ENCODE measurements at places on chromosomes 3 and 15.
A peak's percentile ranks its signal among the peaks of the same experiment; 100 is the strongest.

DNA sequence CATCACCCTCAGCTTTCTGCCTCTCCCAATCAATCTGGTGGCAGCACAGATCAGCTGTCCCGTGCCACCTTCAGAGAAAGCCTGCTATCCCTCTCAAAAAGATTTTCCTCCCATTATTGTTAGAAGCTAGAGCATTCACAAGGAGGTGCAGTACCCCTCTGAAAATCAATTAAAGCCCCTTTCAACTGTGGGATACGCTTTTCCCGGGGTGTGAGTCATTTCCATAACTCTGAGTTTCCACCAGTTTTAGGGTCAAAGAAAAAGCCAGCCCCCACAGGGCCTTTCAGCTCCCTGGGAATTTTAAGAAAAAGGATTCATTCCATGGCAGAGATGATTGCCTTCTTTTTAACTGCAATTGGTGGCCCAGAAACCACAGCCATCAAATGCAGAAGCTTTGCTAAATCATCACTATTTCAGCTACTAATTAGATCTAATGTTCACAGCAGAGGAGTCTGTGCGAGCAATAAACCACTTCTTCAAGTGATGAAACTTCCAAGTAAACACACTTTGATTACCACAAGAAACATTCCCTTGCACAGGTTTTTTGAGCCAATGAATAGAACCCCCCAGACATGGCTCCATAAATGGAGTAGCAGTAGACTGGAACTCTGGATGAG is 270.0 kb upstream of the TPRG1 start:
- DNase-seq: no peak

DNA sequence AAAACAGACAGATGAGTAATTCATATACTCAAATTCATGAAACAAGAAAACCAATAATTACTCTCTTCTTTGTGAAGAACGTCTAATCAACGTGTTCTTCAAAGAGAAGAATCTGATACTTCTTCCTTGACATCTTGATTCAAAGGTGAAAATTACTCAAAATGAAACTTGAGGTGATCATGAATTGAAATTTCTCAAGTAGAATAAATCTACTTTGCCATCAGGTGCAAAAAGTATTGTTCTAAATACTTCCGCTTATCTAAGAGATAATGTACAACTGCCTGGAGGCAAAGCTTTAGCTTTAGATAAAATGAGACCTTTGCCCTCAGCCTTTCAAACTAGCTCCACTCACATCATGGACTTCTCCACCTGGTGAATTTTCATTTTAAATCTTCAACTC is 13.9 kb upstream of the XXYLT1 start:
- no peak for DNase-seq

- DNase-seq: no peak
Measured at GRCh38 chr3:27176256-27176655, 192.9 kb downstream of the NEK10 start.

GRCh38 chr3:138124188-138124587 is 8.0 kb downstream of the A4GNT start:
- DNase-seq: no peak

DNA sequence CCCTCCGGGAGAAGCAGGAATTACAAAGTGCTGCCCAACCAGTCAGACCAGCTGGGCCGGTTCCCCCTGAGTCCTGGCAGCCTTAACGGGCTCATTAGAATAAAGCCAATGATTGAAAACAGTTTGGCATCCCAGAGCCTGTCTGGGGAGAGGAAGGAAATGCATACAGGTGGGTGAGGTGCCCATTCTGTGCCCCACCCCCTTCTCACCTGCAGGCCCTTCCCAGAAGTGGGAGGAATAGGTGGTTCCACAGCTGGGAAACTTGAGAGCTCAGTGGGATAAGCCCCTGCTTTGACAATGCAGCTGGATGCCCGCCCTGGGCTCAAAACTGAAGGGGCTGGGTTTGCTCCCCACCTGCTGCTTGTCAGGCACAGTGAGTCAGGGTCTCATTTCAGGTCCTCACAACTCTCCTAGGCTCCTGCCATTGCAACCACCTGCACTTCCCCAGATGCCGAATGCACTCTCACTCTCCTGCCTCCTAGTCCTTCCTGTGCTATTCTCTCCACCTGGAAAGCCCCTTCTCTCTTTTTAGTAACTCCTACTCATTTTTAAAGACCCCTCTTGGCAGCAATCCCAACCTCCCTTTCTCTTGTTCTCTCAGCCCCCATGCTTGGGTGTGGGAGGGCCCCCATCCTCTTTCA is 5.5 kb upstream of the BUB1B start:
- no peak for DNase-seq

DNA sequence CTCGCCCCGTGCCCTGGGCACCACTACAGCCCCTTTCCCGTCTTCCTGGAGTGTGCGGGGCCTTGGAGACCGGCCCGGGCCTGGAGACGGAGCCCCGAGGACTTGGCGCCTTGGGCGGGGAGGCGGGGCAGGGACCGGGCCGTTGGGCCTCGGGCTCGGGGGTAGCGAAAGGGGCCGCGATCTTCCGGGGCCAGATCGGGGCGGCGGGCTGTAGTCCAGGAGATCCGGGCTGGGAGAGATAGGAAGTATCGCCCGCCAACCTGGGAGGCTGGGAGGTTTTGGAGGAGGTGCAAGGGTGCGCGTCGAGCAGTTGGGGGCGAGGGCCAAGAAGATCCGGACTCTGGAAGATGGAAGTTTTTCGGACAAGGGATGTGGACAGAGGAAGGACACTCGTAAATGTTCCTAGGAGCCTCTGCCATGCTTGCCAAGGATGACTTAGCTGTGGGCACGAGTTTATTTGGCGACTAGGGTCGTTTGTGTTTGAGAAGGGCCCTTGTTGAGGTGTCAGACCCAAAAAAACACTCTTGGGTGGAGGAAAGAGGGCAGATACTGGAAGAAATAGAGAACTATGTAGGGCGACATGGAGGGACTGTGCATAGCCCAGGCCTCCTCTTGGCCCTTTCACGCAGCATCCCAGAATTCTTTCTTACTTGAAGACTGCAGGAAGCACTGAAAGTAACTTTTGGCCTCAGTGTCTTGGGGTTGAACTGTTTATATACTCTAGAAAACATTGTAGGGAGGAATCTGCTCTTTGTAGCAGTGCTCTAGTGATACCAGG is 712 bp downstream of the RTF1 start:
- DNase-seq: peak; percentile 38

GRCh38 chr15:38748710-38749109 is 184.1 kb upstream of the RASGRP1 start:
- DNase-seq: no peak

DNA sequence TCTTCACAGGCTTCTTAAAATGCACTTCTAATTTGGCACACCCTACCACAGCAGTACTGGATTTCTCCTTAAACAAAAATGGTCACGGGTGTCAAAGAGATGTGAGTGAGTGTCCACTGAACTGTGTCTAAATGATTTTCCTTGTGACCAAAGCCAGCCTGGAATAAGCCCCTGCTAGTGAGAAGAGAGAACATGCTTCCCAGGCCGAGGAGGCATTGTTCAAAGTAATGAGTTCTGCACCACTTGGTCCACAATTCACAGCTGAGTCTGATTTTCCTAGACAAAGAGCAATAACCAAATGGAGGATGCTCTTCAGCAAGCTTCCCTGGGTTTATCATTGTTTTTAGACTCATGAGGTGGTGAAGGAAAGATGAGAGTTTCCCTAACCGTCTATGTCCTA is 3.8 kb downstream of the PLCH1 start:
- DNase-seq: no peak

GRCh38 chr3:141370065-141370533 is 1.8 kb downstream of the ZBTB38 start:
- DNase-seq: no peak

GRCh38 chr3:159796226-159796625 is 192.4 kb upstream of the IL12A start:
- DNase-seq: no peak

DNA sequence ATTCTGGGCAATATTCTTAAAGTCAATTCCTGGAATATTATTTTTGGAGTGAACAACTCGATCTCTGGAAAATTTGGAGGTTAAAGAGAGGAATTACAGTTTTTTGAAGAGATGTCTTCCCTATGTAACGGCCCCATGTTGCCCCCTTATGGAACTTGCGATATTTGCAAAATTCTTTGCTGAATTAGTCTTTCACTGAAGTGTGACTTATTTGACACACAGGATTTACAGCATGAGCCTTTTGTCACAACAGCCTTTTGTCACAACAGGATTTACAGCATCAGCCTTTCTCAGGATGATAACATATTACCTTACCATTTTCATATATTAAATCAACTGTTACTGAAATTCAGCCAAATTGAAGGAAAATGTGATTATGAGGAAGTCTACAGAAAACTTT is 37.8 kb upstream of the SPTSSB start:
- DNase-seq: no peak

DNA sequence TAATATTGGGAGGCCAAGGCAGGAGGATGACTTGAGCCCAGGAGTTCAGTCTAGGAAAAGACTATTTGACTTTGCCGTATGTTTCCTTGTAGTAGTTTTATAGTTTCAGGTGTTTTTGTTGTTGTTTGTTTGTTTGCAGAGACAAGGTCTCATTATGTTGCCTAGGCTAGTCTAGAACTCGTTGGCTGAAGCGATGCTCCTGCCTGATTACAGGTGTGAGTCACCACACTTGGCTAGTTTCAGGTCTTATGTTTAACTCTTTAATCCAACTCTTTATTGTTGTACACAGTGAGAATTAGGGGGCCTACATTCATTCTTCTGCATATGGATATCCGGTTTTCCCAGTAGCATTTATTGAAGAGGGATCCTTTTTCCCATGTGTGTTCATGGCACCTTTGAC is 32.0 kb downstream of the FAIM start:
- no peak for DNase-seq

GRCh38 chr3:129358772-129359371 is 69.6 kb downstream of the EFCAB12 start:
- DNase-seq: no peak

DNA sequence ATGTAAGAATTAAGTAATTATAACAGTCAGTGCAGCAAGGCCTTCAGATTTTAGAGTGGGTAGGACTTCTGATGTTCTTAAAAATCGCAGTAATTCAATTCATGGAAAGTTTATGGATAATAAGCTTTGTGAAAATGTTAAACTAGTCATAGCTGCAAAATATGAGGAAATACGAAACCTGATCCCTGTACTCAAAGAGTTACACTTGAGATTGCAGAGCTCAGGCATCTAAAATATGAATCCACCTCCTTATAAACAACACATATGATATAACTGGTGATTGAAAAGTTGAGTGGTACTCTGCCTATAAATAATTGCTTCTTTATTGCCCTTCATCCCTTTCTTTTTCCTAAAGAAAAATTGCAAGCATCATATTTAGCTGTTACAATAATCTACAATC is 473.3 kb downstream of the OTOL1 start:
- DNase-seq: no peak

- DNase-seq: no peak
Measured at GRCh38 chr3:161142486-161142885, 37.3 kb upstream of the B3GALNT1 start.

DNA sequence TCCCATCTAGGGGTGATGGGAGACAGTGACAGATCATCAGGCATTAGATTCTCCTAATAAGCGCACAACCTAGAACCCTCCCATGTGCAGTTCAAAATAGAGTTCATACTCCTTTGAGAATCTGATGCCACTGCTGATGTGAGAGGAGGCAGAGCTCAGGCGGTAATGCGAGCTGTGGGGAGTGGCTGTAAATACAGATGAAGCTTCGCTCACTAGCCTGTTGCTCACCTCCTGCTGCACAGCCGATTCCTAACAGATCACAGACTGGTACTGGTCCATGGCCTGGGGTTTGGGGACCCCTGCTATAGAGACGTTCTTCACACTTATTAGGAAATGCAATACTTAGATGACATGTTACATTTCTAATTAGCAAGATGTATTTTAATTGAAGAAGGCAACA is 154.4 kb downstream of the CBLB start:
- DNase-seq: no peak

DNA sequence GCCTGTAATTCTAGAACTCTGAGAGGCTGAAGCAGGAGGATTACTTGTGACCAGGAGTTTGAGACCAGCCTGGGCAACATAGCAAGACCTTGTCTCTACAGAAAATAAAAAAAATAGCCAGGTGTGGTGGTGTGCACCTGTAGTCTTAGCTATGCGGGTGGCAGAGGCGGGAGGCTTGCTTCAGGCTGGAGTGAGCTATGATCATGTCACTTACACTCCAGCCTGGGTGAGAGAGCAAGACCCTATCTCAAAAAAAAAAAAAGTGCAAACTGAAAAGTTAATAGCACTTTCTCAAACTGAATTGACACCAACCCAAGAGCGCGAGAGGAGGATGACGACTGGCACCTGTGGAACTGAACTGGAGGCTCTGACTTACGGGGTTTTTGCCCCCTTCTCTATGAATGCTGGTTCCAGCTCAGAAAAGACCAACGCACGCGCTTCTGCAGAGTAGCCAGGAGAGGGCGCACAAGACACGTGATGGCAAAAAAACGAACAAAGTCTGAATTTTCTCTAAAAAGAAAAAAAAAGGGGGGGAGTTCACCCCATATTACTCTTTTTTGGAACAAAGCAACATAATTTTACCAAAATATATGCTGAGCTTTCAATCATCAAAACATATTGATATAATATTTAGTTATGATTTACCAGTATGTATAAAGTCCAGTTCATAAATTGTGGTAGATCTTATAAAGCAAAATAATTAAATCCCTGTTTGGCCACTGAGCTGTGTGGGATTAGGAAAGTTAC is 23.7 kb downstream of the CFAP92 start:
- DNase-seq: no peak

DNA sequence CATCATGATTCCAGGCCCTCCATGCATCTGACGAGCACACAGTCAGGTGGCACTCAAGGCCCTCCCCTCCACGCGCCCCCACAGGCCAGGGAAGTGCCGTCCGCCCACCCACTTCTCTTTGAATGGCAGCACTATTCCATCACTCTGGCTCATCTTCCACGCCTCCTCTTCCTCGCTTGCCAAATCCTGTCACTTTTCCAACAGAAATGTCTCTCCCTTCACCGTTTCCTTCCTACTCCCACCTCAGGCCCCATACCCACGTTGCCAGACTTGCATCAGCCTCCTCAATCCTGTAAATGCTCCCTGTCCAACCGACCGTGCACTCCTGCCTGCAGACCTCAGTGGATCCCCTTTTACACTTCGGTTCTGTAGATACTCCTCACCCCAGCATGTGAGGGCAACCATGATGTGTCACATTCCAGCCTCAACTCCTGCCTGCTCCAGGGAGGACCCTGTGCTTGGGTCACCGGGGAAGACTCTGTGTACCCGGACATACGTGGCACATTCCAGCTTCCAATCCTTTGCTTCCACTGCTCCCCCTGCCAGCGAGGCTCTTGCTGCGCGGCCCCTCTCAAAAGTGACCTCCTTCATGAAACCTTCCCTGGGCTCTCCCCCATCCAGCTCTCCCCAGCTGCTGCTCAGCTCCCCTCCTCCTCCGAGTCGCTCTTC is 29.6 kb downstream of the ADCY5 start:
- DNase-seq: peak; percentile 81

DNA sequence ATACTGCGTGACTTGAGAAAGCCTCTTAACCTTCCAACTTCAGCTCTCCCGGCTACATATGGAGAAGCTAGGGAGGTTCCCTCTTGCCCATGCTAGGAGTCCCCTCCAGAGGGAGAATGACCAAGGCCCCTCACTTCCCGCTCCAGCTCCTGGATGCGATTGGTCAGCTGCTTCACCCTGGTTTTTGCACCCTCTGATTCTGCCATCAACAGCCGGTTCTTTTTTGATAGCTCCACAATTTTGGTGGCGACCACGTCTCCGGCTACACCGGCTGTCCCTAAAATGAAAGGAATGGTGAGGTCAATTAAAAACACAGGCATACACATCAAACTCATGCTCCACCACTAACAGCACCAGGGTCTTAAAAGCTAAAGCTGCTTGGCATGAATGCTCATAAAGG is 20.6 kb downstream of the CCDC13 start:
- DNase-seq: no peak
